ENCODE measurements at places on chromosomes 7 and 10.

DNA sequence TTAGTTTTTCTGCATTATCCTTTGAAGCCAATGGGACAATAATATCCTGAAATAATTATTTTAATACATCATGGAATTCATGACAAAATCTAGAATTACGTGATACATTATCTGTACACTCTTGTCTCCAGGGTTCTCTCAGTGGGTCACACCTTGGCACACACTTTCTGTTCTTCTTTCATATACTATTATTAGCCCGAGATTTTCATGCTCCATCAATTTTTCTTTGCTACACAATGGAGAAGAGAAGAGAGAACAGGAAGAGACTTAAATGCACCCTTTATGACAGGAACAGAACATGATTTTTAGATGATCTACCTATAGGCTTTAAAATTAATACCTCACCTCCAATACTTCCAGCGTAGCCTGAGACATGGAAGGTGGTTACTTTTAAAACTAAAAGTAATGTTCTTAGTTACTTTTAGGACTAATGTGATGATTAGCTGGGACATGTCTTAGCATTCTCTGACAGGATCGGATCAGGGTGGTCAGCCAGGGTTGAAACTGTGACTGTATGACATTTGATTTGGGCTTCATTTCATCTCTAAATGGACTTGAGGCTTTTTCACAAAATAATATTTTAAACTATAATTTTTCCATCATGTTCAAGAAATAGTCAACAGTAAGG is 148.2 kb upstream of the WNT16 start:
- DNase-seq = no peak

GRCh38 chr7:55095672-55096071 is 76.9 kb downstream of the EGFR start:
- DNase-seq = no peak

DNA sequence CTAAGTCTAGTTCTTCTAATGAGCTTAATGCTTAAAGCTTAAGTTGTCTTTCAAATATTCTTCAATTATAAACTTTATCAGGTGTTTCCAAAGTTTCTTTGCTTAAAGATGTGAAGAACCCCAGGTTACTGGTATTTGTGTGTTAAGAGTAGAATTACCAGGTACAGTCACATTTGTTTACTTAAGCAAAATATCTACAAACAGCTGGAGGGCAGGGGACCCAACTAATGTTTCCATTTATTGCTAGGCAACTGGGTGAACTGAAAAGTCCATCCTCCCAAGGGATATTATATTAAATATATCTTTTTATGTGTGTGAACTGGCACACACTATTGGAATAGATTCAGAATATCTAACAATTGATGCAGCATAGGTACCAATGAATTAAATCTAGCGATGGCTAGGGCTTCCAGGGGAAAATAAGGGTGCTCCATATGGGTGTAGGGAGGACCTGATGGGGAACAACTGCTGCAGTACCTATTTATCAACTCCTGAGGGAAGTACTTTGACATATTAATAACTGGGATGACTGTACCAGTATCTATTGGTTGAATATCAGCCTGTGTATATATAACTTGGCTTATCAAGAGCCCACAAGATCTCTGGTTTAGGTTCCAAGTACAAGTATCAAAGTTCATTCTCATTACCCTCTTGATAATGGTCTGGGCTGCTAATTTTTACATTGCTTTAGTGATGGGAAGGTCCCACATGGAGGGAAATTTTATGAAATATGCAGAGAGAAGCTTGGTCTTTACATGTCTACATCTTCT is 10.3 kb upstream of the AGR3 start:
- no peak for DNase-seq

DNA sequence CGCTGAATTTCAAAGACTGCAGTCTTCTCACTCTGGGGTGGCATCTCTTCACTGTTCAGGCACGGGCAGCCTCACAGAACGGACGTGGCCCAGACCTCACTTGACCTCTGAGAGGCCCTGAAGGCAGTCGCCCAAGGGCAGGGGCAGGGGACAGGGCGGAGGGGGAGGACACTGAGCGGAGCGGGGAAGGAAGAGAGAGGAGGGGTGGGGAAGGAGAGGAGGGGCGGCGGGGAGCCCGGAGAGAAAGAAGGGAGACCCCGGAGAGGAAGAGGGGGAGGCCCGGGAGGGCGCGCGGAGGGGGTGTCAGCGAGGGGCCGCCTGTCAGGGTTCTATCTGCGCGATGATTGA is 58.7 kb upstream of the COMTD1 start:
- peak; percentile 56 for DNase-seq

GRCh38 chr7:95205665-95206225 is 118.6 kb downstream of the PON1 start:
- no peak for DNase-seq

- no peak for DNase-seq
Observed at GRCh38 chr10:17460756-17461155, 6.4 kb upstream of the ST8SIA6 start.

DNA sequence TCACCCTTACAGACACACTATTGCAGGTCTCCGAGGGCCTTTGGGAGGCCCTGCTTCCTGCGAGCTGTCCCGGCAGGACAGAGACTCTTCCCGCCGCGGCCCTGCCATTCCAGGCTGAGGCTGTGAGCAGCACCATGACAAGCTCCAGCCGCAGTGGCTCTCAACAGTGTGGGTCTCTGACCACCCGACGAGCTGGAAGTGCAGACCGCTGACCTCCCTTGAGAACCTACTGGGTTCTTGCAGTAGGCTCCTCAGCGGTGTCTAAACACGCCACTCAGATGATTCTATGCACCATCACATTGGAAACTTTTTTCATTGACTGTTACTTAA is 303.4 kb downstream of the WDR37 start:
- DNase-seq = no peak

- DNase-seq = no peak
Observed at GRCh38 chr10:74960670-74961069, 134.3 kb downstream of the KAT6B start.

DNA sequence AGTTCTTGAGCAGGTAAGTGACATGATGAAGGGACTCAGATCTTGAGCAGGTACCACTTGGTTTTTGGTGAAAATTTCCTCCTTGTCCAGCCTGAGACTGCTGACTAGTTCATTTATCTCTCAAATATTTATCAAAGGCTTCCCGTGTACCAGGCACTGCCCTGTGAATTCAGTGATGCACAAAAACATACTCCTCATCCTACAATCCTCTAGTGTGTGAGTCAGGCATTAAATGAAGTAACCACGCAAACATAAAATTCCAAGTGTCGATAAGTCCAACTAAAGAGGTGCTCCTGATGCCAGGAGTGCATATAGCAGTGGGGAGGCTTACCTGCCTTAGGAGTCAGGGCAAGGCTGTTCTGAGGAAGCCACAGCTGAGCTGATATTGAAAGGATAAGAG is 41.5 kb upstream of the LBX1 start:
- DNase-seq = peak; percentile 13

GRCh38 chr7:83001362-83002040 is 161.2 kb downstream of the PCLO start:
- no peak for DNase-seq

DNA sequence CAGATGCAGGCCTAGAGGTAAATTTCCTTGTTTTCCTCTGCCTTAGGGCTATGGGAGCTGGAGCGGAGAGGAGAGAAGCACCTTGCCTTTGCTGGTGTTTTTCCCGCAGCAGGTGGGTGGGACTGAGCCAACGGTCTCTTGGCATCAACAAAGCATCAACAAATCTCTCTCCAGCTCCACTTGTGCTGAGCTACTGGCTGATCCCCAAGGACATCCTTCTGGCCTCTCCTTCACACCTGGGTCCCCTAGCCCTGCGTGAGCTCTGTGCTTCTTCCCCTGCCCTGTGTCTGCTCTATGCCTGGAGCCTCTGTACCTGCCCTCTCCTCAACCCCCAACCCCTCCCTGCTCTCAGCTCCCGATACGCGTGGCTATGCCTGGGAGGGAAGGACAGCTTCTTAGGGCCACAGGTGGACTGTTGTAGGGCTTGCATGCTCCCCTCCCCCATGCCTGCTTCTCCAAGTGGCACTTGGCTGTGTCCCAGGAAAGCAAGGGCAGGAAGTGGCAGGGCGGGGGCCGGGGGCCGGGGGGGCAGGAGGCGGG is 3.2 kb upstream of the CLDN4 start:
- peak; percentile 100 for DNase-seq

GRCh38 chr10:6102128-6102527 is 13.3 kb downstream of the RBM17 start:
- no peak for DNase-seq

GRCh38 chr10:128560406-128560805 is 434.2 kb upstream of the MKI67 start:
- no peak for DNase-seq

GRCh38 chr7:152383341-152384234 is 52.2 kb downstream of the KMT2C start:
- no peak for DNase-seq

DNA sequence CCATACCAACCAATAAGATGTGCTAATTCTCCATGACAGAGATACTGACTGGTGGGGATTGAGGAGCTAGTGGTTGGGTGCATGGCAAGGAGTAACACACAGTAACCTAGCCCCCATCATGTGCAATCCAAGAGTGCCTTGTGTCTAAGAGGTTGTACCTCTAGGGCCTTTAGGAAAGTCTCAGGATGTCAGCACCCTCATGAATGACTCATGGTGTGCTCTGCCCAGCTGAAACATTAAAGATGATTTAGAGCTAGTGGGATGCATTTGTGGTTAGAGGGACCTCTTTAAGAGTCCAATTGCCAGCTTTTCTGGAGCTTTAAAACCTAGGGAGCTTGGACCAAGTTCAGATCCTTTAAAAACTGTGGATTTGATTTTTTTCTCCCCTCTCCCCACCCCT is 181.1 kb downstream of the HERPUD2 start:
- DNase-seq = no peak

DNA sequence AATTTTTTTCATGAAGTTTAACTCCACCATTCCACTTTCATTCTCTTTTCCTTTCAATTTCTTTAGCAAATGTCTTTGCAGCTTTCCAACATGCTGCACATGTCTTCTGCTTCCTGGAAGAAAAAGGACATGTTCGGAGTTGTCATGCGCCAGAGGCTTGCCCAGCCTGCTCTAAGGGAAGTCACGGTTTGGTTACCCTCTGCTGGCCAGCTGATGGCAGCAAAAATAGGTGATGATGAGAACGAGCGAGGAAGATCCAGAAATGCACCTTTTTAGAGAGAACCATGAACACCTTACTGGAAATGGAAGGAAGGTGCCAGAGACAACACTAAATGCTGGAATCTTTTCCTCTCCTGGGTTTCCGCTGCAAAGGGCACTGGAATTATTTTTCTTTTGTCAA is 4.9 kb upstream of the ZSCAN21 start:
- DNase-seq = no peak

GRCh38 chr7:111752022-111752582 is 189.8 kb upstream of the IMMP2L start:
- DNase-seq = peak; percentile 54

DNA sequence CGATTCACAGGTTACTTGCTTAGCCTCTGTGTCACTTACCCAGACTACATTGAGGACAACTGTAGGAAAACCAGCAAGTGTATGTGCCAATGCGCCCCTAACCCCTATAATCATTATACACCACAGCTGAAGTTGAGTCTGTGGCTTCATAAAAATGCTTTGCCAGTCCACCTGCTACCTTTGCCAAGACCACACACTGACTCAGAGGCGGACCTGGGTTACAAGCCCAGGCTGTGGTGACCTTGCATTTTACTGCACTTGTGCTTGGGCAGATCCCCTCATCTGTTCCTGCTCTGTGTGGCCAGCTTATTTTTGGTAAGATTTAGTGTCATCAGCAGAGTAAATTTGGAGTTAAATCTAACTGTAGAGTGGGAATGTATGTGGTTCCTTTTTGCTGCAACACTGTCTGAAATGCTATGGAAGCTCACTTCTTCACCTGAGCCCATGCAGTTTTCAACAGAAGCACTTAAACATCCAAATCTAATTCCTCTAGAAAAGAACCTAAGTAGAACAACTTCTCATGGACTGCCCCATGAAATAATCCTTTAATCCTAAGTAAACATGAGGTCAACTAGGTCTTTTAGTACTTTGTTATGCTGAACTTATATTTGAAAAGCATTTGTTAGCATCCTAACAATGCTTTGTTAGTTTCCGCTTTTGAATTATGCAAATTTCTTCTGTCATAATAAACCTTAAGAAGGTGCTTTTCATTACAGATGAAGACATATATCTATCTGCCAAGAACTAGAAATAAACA is 96.2 kb upstream of the AMPH start:
- no peak for DNase-seq

DNA sequence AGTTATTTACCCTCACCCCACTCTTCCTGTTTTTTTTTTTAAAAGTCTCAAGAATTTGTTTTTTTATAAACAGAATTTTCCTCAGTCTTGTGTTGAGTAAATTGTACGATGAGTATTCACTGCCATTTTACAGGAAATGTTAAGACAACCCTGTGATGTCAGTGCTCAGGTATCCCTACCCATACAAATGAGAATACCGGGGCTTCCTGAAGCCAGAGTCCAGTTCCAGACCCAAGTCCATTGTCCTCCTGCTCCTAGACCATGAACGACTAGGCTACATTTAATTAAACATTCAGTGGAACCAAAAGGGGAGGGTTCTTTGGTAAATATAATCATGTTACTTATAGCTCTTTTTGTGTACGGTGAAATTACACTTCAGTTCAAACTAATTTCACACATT is 79.2 kb downstream of the GNAI1 start:
- DNase-seq = no peak

DNA sequence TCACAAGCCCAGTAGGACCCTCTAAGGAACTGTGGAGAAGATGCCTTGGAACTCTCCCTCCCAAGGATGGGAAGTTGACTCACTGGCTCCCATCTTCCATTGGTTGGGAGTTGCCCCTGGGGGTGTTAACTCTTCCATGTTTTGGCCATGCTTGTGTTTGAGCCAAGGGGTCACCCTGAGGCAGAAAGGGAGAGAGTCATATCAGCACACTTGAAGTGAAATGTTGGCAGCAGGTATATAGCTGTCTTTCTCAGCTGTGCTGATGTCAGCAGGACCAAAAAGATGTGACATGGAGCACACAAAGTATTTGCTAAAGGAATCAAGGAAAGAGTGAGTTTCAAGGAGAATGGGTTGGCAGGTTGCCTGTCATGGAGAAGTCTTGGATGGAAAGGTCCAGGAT is 359.4 kb downstream of the RPS24 start:
- no peak for DNase-seq

DNA sequence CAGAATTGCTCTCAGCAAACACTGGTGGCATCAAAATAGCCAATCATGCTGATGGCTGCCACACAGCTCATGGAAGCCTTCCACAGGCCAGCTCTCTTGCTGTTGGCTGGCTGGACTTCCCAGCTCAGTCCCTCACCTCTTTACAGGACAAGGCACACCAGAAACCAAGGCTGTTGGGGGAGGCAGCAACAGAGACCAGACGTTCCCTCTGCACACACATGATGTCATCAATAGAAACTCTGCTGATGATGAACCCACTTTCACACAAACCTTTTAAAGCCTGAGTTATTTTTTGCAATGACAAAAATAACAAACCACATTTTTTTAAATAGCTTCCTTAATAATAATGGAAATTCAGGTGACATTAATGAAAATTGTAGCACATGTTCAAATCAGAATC is 300.9 kb upstream of the C7orf33 start:
- no peak for DNase-seq

GRCh38 chr7:106331441-106332175 is 46.8 kb upstream of the NAMPT start:
- DNase-seq = no peak

- DNase-seq = no peak
Observed at GRCh38 chr7:91628742-91629141, 251.8 kb downstream of the MTERF1 start.

All from NCI-H1417 (cell line).